ENCODE measurements at places on chromosomes 1 and 21. TPM values are rescaled to one million over a fixed set of nuclear protein-coding genes. Genes with fewer than 3 reads are reported as not detected.

Gene NEGR1
- total RNA-seq, result 17.2 TPM

Gene CELA3A
- not detected for total RNA-seq

Gene ADGRL2
- total RNA-seq, result 55.4 TPM

Gene C1orf105
- total RNA-seq, result 3.2 TPM

Gene S100A7A
- not detected for total RNA-seq

Gene REN
- total RNA-seq, result 2.9 TPM

Gene USH2A
- 4.8 TPM for total RNA-seq

Gene NR1I3
- not detected for total RNA-seq

Gene NFASC
- 70.9 TPM for total RNA-seq

Gene BRDT
- total RNA-seq, result not detected

- DNase-seq, result no peak
Measured at GRCh38 chr1:113027007-113027406, 46.0 kb upstream of the LRIG2 start.

- no peak for DNase-seq
Measured at GRCh38 chr1:82589588-82589987, 788.9 kb downstream of the ADGRL2 start.

DNA sequence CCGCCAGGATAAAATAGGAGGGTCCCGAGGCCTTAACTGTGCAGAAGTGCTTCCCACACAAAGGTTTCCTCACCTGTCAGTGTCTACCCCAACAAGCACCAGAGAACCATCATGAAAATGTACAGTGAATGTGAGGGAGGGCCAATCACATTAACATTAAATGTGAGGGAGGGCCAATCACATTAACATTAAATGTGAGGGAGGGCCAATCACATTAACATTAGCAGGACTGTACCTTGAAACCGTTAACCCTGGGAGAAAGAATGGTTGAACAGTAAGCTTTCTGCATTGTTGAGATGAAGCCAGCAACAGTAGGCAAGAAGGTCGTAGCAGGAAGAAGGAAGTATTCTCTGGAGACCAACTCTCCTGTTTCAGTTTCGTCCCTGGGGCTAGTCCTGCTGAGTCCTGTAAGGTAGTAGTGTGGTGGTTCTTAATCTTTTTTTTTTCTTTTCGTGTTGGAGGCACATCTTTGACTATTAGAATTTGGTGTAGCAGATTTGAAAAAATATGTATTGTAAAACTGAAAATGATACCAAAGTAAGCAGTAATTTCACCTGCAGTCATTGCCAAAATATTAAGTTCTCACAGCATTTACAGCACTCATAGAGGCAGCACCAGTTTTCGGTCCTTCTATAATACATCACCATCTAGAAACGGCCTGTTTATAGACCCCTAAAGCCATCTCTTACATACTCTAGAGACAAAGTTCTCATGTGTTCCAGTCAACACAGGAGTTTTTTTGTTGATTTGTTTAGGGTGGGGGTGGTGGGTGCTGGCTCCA lies 98.6 kb upstream of the PPP2R5A start:
- DNase-seq, result no peak

DNA sequence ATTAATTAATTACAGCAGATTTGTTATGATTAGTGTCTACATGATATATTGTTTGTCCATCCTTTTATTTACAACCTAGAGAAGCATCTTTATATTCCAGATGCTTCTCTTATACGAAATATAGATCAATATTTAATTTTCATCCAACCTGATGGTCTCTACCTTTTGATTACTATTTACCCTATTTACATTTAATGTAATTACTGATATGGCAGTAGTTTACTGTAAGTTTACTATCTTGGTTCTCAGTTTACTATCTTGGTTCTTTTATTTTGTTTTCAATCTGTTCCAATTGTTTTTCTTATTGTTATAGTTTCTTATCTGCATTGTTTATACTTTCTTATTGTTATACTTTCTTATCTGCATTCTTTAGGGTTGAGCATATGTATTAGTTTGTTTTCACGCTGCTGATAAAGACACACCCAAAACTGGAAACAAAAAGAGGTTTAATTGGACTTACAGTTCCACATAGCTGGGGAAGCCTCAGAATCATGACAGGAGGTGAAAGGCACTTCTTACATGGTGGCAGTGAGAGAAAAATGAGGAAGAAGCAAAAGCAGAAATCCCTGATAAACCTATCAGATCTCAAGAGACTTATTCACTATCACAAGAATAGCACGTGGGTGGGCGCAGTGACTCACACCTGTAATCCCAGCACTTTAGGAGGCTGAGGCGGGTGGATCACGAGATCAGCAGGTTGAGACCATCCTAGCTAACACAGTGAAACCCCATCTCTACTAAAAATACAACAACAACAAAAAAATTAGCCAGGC lies 28.9 kb downstream of the FAF1 start:
- DNase-seq, result no peak

DNA sequence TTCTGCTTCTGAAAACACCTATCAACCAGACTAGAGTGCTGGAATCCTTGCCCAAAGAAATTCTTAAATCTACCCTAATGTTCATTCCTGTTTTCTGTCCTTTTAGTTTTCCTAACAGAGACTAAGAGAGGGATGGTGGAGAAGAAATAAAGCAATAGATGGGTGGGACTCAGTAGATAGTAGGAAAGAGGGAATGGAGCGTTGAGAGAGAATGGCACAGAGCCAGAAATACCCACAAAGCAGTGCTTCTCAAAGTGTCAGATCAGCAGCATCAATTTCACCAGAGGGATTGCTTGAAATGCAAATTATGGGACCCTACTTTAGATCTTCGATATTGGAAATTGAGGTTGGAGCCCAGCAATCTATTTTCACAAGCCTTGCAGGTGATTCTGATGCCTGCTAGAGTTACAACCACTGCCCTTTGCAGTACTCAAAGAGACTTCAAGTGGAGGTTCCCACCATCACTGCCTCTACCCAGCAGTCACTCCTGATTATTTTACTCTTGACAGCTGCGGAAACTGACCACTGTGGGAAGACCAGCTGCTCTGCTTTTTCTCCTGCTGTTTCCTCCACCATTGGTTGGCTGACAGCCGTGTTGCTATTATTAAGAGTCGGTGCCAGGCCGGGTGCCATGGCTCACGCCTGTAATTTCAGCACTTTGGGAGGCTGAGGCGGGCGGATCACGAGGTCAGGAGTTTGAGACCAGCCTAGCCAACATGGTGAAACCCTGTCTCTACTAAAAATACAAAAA lies 11.4 kb upstream of the PRPF3 start:
- no peak for DNase-seq

- DNase-seq, result no peak
Measured at GRCh38 chr1:31784356-31785019, 20.3 kb upstream of the ADGRB2 start.

GRCh38 chr1:228097333-228098081 lies 5.6 kb downstream of the C1orf35 start:
- no peak for DNase-seq

GRCh38 chr21:40208948-40209345 lies 341.7 kb downstream of the PCP4 start:
- no peak for DNase-seq

DNA sequence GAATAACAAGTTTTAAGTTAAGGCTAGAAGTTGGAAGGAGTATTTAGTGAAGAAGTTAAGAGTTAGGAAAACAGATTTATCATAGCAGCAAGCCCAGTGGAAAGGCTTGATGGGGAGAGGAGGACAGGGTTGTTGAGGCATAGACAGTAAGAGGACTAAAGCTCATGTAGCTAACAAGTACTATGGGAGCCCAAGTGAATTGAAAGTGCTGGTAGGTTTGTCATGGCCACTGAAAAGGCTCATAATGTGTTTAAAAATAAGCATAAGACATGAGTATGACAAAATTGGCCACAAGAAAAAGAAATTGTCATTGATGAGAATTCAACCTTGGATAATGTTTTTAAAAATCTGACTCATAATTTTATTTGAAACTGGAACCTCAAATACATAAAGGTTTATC lies 49.2 kb upstream of the CRB1 start:
- no peak for DNase-seq

- DNase-seq, result no peak
Measured at GRCh38 chr21:37623689-37624088, 257.1 kb downstream of the DYRK1A start.

DNA sequence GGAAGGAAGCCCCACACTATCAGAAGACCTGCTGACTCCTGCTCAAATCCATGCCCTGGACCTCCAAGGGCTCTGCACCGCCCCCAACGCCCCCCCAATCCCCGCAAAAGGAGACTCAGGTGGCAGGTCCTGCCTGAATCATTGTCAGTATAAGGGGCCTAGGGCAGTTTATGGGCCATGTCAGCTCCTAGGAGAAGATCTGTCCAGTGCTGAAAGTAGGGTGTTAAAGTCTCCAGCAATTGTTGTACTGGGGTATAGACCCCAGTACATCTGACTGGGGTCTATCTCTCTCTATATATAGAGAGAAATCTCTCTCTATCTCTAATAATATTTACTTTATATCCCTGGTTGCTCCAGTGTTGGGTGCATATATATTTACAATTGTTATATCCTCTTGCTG lies 12.1 kb upstream of the OLIG2 start:
- DNase-seq, result no peak

GRCh38 chr1:110309767-110310166 lies 29.4 kb upstream of the RBM15 start:
- DNase-seq, result no peak

- no peak for DNase-seq
Measured at GRCh38 chr1:226370144-226370923, 37.6 kb downstream of the PARP1 start.

- DNase-seq, result no peak
Measured at GRCh38 chr1:91828583-91829281, 57.2 kb downstream of the TGFBR3 start.

DNA sequence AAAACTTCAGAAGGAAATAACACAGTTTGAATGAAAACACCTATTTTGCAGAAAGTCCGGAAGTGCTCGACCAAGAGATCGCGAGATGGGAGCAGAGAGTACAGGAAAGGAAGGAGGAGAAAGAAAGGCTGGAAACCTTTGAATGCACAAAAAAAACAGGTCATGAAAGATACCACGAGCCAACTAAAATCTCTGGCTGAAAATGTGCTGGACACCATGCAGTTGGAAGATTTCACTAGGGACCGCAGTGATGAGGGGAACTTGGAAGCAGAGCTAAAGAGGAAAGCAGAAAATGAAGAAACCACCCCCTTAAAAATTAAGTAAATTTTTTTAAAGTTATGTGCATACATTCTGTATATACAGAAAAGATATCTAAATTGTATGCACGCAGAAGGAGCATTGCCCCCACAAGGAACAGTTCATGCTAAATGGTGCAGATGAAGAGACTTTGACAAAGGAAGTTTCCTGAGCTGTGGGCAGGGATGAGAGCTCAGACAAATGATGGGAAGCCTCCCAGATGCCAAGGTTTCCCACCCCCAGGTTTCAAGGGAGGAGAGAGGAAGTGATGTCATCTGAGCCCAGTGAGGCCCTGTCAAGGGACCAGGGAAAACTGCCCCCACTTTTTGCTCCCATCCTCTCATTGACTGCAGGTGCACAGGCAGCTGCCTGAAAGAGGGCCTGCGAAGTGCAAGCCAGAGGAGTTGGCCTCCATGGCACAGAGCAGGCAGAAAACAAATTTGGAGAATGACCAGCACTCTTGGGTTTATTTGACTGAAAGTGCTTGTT lies 52.5 kb downstream of the ETS2 start:
- no peak for DNase-seq

GRCh38 chr1:165117482-165117881 lies 239.0 kb downstream of the LMX1A start:
- DNase-seq, result no peak

DNA sequence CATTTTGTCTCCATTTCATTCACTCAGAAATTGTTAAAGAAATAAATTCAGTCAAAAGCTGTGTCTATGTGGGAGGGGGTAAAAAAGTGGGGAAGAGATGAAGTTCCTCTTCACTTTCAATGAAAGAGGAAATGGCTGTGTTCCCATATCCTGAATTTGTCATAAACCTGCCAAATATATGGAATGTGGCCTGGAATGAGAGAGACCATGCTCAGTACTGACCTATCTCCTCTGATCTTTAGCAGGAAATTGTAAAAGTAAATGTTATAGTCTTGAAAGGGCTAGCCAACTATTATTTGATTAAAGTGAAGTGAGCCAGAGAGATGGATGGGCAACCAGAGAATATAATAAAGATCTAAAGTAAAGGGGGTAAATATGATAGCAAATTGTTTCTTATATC lies 130.3 kb upstream of the C21orf91 start:
- DNase-seq, result no peak

DNA sequence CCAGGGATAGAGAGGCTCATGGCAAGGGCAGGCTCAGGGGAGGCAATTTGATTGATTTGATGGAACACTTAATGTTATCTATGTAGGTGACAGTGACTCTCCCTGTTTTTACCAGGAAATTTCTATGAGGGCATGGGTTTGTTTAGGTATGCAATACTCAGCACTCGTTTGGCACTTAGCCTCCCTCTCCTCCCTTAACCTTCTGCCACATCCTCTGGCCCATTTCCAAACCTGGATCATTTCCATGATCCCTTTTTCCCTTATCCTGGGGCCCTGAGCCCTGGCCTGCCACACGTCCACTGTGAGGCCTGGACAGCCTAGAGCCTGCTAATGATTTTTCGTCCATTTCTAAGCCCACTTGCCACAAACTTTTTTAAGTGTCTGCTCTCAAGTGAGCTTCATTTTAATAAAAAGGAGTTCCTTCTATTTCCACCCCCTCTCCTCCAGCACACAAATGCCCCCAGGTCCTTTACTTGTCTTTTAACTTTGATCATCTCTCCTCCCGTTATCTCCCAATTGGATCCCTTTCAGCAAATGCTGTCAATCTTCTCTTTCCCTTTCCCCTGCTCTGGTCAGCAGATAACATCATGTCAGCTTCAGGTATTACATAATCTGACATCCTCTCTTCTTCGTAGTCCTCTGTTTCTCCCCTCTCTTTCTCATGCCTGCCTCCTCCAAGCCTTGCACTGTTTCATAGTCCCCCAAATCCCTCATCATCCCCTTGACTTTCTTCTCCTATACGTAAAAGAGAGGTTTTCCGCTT lies 37.8 kb upstream of the GADD45A start:
- DNase-seq, result no peak

- no peak for DNase-seq
Measured at GRCh38 chr21:22374218-22374969, 1376.2 kb downstream of the NCAM2 start.

- DNase-seq, result no peak
Measured at GRCh38 chr1:234656944-234657654, 47.1 kb upstream of the IRF2BP2 start.

GRCh38 chr21:28991861-28992525 lies 684 bp downstream of the LTN1 start:
- DNase-seq, result no peak

GRCh38 chr1:111725192-111725591 lies 14.0 kb downstream of the INKA2 start:
- DNase-seq, result peak; percentile 84

- peak; percentile 44 for DNase-seq
Measured at GRCh38 chr1:21175324-21175669, 1.4 kb downstream of the EIF4G3 start.

- no peak for DNase-seq
Measured at GRCh38 chr1:168470901-168471431, 72.8 kb downstream of the XCL2 start.

- no peak for DNase-seq
Measured at GRCh38 chr1:227330279-227331076, 12.2 kb upstream of the CDC42BPA start.

- no peak for DNase-seq
Measured at GRCh38 chr1:29081201-29081600, 42.5 kb downstream of the TMEM200B start.

All from right cardiac atrium (tissue), 5 donors.